Effector memory CD4-positive, alpha-beta T cell (primary cell): ENCODE measurements at places on chromosomes 3 and 15.

DNA sequence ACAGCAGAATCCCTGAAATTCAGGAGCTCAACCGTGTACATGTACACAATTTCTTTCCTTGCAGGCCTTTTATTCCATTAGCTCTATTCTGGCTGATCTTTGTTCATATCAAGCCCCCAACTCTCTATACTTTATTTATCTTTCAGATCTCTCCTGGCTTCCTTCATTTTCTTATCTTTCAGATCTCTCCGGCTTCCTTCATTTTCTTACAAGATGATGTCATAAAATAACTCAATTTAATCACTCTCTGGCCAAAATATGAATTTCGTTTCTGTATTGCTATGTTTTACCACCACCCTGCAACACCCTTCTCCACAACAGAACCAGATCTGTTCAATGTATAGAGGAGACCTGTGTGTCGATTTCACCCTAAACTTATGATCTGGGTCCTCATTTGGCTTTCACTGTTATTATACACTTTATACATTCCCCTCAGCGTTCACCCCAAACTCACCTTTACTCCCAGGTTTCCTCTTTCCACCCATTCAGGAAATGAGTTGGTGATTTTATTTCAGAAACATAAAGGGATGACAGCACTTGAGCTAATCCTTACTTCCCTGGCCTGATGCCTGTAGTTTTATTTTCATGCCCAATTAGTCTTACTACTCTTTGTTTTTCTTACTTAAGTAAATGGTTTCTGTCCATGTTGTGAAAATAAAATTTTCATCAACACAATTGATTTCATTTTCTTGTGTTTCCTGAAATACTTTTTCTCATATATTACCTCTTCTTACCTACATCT is 195.5 kb downstream of the BCHE start:
- no peak for DNase-seq

DNA sequence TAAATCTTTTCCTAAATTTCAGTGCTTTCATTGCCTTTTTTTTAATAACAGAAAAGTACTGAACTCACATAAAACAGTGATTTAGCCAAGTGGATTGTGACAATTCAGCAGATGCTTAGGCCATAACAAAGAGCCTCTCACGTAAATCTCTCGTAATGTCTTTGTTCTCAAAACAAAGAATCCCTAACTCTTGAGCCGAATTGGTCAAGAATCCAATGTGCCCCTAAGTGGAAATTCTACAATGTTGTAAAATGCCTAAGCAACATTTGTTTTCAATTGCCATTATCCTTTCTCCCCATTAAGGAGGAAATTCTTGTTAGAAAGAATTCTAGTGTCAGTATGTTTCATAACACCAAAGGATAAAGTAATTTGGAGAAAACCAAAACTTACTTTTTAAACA is 235.7 kb upstream of the THBS1 start:
- no peak for DNase-seq

GRCh38 chr3:195836476-195837135 is 24.9 kb upstream of the MUC4 start:
- DNase-seq, result no peak

GRCh38 chr3:62203561-62203960 is 169.8 kb downstream of the FEZF2 start:
- DNase-seq, result no peak

DNA sequence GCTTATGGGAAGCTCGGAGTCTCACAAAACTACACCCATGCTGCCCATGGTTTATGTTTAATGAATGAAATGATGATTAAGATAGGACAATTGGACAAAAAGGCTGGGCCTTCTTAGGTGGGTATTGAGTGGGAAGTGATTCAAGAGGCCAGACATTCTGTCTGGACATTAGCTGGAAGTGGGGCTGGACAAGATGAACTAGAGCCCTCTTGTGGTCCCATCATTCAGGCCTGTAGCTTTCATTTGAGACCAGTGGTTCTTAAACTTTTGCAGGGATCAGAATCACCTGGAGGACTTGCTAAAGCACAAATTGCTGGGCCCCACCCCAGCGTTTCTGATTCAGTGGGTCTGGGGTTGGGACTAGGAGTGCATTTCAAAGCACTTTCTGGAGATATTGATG is 290.4 kb upstream of the CTDSPL start:
- no peak for DNase-seq
